ENCODE measurements at places on chromosomes 5 and 9.

- H3K4me3 ChIP-seq = no peak overlapping the region
- no peaks in the 10 kb centered on the region for H3K27me3 ChIP-seq
- H3K27ac ChIP-seq = peak overlapping the region; percentile 67
- H3K36me3 ChIP-seq = no peaks in the 10 kb centered on the region
- H3K4me1 ChIP-seq = peaks cover 13% of the 10 kb centered on the region
These were observed 337.1 kb upstream of the PANK3 start for GRCh38 chr5:168916266-168916665.

DNA sequence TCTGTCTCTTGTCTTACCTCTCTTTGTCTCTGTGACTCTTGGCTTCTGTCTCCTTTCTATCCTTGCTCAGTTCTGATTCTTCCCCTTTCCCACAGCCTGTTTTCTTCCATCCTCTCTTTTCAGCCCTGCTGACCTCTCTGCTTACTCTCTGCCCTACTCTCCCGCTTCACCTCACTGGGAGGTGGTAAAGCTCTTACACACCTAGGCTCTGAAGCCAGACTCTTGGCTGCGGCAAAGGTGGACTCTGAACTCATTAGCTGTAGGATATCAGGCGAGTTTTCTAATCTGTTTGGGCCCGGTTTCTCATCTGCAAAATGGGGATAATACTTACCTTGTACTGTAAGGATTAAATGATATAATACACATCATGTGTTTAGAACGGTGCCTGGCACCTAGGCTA is 11.1 kb downstream of the PCDH1 start:
- no peak for DNase-seq
- H3K4me3 ChIP-seq = no peak overlapping the region
- H3K27me3 ChIP-seq = no peaks in the 10 kb centered on the region
- no peaks in the 10 kb centered on the region for H3K4me1 ChIP-seq
- no peaks in the 10 kb centered on the region for H3K36me3 ChIP-seq

- no peaks in the 10 kb centered on the region for H3K4me1 ChIP-seq
- H3K4me3 ChIP-seq = no peak overlapping the region
- no peak for DNase-seq
- H3K27me3 ChIP-seq = no peaks in the 10 kb centered on the region
These were observed 279.6 kb upstream of the TMEM161B start for GRCh38 chr5:88548136-88548805.

- no peak overlapping the region for H3K27ac ChIP-seq
- H3K4me1 ChIP-seq = no peaks in the 10 kb centered on the region
- no peaks in the 10 kb centered on the region for H3K36me3 ChIP-seq
- H3K27me3 ChIP-seq = no peaks in the 10 kb centered on the region
- no peak for DNase-seq
These were observed 330.7 kb downstream of the PTPRD start for GRCh38 chr9:10282084-10282483.

DNA sequence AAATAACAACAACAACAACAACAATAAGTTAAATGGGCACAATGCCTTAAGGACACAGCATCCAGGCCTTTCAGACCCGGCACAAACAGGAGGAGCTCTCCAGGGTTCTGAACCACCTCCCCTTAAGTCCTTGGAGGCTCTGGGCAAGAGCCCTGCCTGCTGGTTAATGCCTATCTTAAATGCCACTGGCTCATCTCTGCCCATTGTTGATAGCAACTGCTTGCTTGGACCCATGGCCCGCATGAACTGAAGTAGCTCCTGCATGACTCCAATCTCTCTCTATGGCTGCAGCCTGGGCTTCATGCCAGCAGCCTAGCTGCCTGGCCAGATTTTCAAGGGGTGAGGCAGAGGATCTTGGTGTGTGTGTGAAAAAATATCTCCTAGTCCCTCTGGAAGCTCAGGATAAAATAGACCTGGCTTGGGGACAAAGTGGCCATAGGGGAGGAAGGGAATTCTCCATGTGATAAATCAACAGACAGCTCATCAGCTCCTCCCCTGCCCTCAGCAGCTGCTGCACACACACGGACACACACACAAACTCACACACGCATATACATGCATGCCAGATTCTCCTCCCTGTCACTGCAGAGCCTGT is 27.4 kb downstream of the FAM219A start:
- H3K27ac ChIP-seq = no peak overlapping the region
- peak; percentile 81 for DNase-seq
- no peaks in the 10 kb centered on the region for H3K27me3 ChIP-seq
- H3K4me3 ChIP-seq = no peak overlapping the region
- H3K4me1 ChIP-seq = no peaks in the 10 kb centered on the region

- peak overlapping the region; percentile 72 for H3K27ac ChIP-seq
- no peak overlapping the region for H3K4me3 ChIP-seq
- DNase-seq = no peak
- H3K27me3 ChIP-seq = no peaks in the 10 kb centered on the region
- H3K4me1 ChIP-seq = peaks cover 26% of the 10 kb centered on the region
- H3K36me3 ChIP-seq = no peaks in the 10 kb centered on the region
These were observed 68.3 kb upstream of the TBC1D2 start for GRCh38 chr9:98323831-98324135.

DNA sequence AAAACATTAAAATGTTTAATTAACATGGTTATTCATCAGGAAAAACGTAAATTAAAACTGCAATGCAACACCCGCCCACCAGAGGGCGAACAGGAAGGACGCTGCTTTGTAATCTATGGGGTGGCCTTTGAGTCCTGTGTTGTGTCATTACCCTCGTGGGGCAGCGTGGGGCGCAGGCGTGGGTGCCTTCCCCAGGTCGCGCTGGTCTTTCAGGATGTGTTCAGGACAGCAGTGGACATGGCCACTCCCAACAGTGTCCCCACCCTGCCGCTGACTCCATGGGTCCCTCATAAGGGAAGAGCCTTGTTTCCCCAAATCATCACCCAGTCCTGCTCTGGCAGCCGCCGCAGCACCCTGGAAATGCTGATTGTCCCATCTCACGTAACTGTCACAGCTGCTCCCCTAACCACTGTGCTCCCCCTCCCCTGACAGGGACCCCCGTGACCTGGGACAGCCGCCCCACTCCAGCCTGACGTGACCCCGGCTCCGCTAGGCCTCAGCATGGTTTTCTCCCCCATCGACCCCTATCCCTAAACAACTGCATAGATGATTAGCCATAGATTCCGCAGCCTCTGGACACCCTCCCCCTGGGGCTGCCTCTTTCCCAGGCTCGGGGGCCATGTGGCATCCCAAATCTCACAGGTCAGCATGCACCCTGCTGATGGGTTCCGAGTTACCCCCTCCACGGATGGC is 36.4 kb downstream of the GLT6D1 start:
- H3K36me3 ChIP-seq = no peaks in the 10 kb centered on the region
- H3K27me3 ChIP-seq = peaks cover 14% of the 10 kb centered on the region
- no peak overlapping the region for H3K4me3 ChIP-seq
- H3K4me1 ChIP-seq = no peaks in the 10 kb centered on the region

- no peaks in the 10 kb centered on the region for H3K27me3 ChIP-seq
- H3K4me3 ChIP-seq = no peak overlapping the region
- no peak overlapping the region for H3K27ac ChIP-seq
- no peak for DNase-seq
These were observed 80.0 kb upstream of the GRHPR start for GRCh38 chr9:37342493-37342892.

DNA sequence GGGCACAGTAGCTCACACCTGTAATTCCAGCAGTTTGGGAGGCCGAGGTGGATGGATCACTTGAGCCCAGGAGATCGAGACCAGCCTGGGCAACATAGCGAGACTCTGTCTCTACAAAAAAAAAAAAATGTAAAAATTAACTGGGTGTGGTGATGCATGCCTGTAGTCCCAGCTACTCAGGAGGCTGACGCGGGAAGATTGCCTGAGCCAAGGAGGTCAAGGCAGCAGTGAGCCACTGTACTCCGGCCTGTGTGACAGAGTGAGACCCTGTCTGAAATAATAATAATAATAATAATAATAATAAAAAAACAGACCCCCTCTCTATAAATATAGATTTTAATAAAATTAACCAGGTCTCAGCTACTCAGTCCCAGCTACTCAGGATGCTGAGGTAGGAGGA is 179.7 kb downstream of the AOPEP start:
- no peak overlapping the region for H3K4me3 ChIP-seq
- H3K27ac ChIP-seq = peak overlapping the region; percentile 79
- no peaks in the 10 kb centered on the region for H3K36me3 ChIP-seq
- DNase-seq = no peak
- H3K4me1 ChIP-seq = peaks cover 45% of the 10 kb centered on the region

GRCh38 chr9:127763918-127764384 is 14.5 kb downstream of the SH2D3C start:
- no peak overlapping the region for H3K27ac ChIP-seq
- peaks cover 4% of the 10 kb centered on the region for H3K27me3 ChIP-seq
- no peaks in the 10 kb centered on the region for H3K4me1 ChIP-seq
- no peaks in the 10 kb centered on the region for H3K36me3 ChIP-seq

GRCh38 chr9:84697509-84698114 is 28.1 kb downstream of the NTRK2 start:
- DNase-seq = peak; percentile 68
- H3K27me3 ChIP-seq = peaks cover 2% of the 10 kb centered on the region
- H3K4me1 ChIP-seq = no peaks in the 10 kb centered on the region
- no peaks in the 10 kb centered on the region for H3K36me3 ChIP-seq
- H3K27ac ChIP-seq = no peak overlapping the region

DNA sequence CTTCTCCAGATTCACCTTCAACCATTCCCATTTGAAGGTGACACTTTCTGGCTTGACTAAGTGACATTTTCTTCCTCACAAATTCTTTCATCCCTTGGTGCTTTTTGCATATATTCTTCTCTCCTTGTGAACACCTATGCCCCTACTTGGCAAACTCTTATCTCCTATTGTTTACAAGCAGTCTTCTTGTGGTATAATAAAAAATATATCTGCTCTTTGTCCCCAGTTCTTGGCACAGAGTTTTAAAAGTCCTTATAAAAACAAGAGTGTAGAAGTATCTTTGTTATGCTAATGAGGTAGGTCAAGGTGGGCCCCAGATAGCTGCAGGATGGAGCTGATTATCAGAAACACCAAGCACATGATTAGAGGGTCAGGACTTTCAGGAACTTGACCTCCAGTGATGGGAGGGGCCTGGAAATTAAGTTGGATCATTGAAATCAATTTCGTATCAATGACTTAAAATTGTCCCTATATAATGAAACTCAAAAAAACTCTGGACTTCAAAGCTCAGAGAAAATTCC is 38.0 kb downstream of the TMEM161B start:
- no peak overlapping the region for H3K27ac ChIP-seq
- no peaks in the 10 kb centered on the region for H3K4me1 ChIP-seq

DNA sequence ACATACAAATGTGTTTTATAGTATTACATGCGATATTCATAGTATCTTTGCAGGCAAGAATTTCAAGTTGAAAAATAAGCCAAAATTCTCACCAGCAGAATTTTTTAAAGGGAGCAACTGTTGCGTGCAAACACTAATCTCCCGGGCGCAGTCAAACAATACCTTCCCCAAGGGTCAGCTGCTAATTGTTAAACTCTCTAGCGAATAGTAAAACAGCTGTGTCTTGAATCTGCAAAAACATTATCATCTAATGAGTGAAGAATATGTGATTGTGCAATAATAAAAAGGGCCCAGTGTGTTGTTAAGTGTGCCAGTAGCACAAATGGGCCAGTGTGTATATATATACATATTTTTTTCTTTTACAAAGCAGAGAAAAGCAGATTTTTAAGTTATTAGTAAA is 131.4 kb downstream of the CCDC192 start:
- peak; percentile 39 for DNase-seq
- no peak overlapping the region for H3K27ac ChIP-seq
- H3K36me3 ChIP-seq = no peaks in the 10 kb centered on the region
- H3K4me1 ChIP-seq = peaks cover 12% of the 10 kb centered on the region
- H3K27me3 ChIP-seq = no peaks in the 10 kb centered on the region

GRCh38 chr9:133088146-133088750 is 26.5 kb downstream of the CEL start:
- no peaks in the 10 kb centered on the region for H3K27me3 ChIP-seq
- H3K27ac ChIP-seq = no peak overlapping the region
- no peak overlapping the region for H3K4me3 ChIP-seq
- DNase-seq = no peak

Data from GM23248 (cell line).